Activated T-helper 1 cell treated with Interleukin-2 at 50 U/mL for 16 hours (primary cell): ENCODE measurements at places on chromosomes 13 and 19.

- no peak for DNase-seq
These were observed 17.6 kb downstream of the NOVA2 start for GRCh38 chr19:45955905-45956608.

DNA sequence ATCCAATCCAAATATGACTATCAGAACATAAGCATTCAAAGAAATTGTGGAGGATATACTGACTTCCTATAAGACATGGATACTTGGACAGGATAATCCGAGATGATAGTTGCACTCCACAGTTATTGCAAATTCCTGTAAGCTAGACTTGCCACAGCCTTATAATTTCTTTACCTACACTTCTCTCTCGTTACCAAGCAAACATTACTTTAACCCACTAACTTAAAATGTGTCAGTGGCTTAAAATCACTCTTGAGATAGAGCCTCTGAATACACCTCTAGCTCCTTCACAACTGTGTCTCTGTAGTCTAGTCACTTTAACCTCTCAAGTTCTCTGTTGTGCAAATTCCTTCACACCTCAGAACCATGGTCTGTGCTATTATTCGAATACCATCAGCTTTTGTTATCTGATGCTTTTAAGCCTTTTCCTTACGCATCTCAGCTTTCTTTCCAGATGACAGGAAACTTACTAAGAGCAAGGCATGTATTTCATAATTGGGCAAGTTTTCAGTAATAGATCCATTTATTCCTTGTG, 474.9 kb upstream of the MIR17HG start:
- DNase-seq: no peak

DNA sequence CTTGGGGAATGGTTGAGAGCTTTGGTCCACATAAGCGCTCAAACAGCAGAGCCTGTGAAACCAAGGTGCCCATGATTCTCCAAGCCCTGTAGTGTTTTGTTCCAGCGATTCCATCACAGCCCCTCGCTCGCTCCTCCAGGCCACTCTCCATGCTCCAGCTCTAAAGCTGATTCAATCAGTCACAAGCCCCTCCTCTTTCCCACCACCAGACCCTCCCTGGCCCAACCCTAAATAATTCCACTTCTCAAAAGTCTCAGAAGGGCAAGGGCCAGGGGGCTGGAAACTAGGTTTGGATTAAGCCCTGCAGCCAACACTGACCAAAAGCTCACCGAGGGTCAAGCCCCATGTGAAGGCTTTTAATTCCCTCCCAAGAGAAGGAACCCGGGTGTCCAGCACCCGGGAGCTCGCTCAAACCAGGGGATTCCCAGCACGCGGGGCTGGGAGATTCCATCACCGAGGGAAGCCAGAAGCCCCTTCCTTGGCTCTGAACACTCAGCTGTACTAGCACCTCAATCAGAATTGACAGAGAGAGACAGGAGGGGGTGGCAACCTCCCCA, 1.5 kb downstream of the ZNF296 start:
- no peak for DNase-seq

GRCh38 chr19:11067356-11068113, 21.7 kb upstream of the LDLR start:
- no peak for DNase-seq

DNA sequence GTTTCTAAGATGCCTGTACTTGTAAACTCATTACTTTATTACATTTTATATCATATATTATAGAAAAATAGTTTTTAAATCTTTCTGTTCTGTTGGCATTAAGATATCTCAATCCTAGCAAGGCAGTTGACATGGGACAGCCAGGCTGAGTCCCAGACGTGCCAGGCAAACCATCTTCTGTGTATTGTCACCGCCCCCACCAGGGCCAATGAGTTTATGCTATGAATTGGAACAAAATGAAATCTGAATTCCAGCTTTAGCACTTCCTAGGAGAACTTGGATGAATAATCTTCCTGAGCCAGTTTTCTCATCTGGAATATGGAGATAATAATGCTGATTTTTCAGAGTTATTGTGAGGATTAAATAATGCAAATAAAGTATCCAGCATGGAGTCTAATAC, 79.9 kb upstream of the GSX1 start:
- no peak for DNase-seq

GRCh38 chr19:8302357-8302691, 5.8 kb downstream of the CD320 start:
- no peak for DNase-seq

DNA sequence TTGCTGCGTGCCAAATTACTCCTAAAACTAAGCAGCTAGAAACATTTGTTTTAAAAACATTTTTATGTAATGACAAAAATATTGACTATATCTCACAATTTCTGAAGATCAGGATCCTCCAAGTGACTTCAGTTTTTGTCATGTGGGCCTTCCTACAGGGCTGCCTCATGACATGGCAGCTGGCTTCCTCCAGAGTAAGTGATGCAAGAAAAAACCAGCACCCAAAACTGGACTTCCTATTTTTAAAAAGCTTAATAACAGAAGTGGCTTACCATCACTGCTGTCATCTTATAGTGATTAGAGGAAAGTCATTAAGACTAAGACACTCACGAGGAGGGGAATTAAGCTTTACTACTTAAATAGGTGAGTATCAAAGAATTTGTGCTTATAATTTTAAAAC, 681.7 kb downstream of the PCDH17 start:
- no peak for DNase-seq

GRCh38 chr13:49404703-49405020, 39.2 kb downstream of the CAB39L start:
- DNase-seq: no peak

DNA sequence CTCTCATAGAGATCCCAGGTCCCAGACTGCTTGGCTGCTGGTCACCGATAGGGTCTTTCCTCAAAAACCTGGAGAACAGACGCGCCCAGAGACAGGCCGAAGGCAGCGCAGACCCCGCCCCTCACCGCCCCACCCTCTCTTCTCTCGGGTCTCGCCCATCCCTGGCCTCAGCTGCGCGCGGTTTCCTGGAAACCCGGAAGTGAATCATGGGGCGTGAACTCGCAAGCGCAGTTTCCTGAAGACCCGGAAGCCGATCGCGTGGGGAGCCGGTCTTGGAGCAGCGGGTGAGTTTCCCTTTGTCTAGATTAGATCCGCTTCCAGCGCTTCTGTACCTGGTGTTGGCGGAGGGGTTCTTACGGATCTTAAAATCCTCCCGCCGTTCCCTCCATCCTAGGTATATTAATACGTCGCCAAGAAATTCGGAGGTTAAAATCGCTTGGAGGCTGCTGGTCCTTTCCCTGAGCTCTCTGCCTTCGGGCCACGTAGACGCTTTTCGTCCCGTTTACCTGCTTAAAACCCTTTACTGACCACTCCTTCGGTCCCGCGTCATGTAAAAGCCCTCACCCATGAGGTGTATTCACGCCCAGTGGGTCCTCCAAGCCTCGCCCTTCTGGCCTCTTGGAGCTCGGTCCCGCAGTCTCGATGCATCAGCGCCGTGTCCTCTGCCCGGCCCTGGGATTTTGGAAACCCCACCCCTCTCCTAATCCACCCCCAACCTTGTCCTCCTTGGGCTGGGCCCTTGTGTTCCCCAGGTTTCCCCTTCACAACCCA, at the start of gene ZNF578:
Gene ZNF578 (plus strand): TSS at position 230 of the 771 bp plus-strand sequence. CDS start 48,293 bp downstream, outside the sequence.
- peak; percentile 46 for DNase-seq
